ENCODE measurements at places on chromosomes 4 and X.

DNA sequence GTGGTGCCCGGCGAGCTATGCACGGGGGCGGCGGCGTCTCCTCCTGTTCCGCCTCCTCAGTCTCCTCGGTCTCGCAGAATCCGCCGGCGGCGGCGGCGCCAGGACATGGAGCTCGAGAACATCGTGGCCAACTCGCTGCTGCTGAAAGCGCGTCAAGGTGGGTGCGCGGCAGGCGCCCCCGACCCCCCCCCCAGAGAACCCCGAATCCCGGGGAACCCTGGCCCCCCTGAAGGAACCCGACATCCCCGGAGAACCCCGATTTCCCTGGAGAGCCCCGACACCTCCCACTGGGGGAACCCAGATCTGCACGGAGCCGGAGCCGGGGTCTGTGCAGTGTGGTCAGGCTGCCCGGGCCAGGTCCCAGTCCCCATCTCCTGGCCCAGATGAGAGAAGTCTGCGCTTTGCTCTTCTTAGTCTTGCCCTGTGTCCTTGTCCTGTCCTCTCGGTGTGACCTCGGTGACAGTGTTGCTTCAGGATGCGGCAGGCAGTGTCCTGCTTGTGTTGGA is 648 bp downstream of the GRK4 start:
- DNase-seq, result no peak

GRCh38 chr4:1556541-1557220 is 127.4 kb downstream of the FAM53A start:
- no peak for DNase-seq

DNA sequence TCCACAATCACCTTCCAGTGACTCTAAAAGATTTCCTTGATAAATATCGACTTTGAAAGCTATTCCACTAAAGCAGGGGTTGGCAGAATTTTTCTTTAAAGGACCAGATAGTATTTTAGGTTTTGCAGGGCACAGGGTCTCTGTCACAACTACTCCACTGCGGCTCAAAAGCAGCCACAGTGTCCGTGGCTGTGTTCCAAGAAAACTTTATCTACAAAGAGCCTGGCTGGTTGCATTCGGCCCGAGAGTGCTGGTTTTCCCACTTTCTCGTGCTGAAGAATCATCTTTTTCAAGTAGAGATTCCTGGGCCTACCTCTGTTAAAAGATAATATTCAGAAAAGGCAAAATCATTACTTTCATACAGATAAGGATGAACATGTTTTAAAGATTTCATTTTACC is 55.6 kb downstream of the TSPAN7 start:
- no peak for DNase-seq

DNA sequence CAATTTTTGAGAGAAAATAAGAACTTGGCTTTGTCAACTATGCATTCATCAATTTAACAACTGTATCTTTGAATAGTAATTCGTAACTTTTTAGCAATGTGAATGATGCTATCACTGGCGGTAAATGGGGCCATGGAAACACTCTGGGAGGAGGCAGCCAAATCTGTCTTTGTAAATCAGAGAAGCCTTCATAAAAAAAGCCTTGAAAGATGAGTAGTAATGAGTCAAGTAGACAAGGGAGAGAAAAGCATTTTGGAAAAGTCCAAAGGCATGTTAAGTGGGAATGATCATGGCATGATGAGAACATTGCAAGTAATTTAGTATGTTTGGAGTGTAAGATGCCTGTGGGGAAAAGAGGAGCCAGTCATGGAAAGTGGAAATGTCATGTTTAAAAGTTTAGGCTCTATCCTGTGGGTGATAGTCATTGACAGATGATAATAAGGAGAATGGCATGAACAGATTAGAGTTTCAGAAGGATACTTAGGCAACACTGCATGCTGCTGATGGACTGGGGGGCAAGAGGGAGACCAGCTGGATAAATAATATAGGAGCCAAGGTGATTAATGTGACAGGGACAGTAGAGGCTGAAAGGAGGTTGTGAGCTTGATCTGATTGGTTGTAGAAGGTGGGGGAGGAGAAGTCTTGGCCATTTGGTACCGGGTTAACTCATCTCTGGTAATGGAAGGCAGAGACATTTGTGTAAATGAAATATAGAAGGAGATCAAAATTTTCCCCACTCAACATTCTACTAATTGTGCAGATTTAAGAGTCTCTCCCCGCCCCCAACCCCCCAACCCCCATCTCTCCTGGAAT is 16.3 kb downstream of the SPRY1 start:
- DNase-seq, result no peak

DNA sequence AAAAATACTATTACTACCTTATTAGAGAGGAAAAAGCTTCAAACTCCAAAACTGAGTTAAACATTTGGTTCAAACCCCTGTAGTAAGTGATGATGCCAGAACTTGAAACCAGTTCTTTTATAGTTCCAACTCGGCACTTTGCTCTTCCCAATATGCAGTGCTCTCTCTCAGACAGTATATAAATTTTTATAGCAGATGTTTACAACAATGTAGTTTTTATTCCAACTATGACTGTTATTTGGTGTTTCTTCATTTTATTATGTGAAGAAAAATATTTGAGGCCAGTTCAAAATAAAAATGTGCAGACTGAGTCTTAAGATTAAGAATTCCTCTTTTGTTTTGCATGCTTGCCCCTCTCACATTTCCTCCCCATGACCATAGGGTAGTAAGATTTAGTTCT is 2.9 kb upstream of the PPP4R3C start:
- DNase-seq, result no peak

GRCh38 chr4:78742300-78742699 is 33.9 kb upstream of the BMP2K start:
- no peak for DNase-seq

DNA sequence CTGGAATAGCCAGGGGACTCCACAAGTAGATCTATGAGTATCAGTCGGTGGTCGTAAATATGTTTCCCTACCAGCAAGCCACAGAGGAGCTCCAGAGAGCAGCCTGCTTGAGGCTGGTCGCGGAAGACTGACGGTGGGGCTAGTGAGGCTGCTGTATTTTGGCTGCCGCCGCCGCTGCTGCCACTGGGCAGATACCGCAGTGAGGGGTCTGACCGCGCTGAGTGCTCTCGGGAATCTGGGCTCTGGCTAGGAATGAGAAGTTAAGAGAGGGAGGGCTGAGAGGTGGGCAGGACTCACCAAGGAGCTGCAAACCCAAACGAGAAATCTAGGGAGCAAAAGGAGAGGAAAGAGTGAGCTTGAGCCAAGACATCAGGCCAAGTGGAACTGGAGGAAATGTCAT is at the start of gene EXOC1L:
Gene EXOC1L, plus strand, starts transcription at position 157 of the 400 bp plus-strand sequence. Its CDS starts 237 bp downstream, at position 394.
- DNase-seq, result no peak

DNA sequence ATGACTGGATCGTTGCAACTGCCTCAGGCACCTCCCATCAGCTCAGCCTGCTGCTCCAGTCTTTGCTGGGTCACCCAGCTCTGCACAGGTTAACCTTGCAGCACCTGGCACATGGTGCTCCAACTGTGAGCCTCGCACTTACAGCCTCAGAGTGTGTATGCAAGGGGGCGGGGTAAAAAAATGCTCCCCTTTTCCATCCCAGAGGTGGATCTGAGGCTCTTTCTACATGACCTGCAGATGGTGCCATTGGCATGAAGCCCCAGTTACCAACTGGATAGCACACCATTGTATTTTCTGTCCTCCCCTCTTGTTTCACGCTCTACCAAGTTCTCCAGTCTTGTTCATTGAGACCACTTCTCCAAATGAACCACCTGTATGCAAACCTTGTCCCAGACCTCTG is 46.2 kb upstream of the TRPC3 start:
- DNase-seq, result no peak

GRCh38 chrX:38868941-38869401 is 67.7 kb downstream of the MID1IP1 start:
- DNase-seq, result no peak
